ENCODE measurements at places on chromosomes 2 and 18.

DNA sequence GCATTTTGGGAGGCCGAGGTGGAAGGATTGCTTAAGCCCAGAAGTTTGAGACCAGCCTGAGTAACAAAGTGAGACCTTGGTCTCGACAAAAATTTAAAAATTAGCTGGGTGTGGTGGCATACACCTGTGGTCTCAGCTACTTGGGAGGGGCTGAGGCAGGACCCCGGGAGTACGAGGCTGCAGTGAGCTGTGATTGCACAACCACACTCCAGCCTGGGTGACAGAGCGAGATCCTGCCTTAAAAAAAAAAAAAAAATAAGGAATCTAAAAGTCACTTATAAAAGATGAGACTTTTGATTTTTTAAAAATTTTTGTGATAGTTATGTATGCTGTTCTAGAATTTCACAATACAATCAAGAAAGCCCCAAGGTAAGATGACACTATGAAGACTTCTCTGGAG, 33.1 kb downstream of the ID2 start:
- DNase-seq = no peak

DNA sequence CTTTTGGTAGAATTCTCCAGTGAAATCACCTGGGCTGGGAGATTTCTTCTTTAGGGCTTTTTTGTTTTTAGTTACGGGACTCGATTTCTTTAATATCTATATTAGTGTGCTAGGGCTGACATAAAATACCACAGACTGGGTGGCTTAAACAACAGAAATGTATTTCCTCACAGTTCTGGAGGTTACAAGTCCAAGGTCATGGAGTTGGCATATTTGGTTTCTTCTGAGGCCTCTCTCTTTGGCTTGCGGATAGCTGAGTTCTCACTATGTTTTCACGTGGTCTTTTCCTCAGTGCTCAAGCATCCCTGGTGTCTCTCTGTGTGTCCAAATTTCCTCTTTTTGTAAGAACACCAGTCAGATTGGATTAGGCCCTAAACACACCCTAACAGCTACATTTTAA, 208.5 kb upstream of the DTNA start:
- DNase-seq = no peak

DNA sequence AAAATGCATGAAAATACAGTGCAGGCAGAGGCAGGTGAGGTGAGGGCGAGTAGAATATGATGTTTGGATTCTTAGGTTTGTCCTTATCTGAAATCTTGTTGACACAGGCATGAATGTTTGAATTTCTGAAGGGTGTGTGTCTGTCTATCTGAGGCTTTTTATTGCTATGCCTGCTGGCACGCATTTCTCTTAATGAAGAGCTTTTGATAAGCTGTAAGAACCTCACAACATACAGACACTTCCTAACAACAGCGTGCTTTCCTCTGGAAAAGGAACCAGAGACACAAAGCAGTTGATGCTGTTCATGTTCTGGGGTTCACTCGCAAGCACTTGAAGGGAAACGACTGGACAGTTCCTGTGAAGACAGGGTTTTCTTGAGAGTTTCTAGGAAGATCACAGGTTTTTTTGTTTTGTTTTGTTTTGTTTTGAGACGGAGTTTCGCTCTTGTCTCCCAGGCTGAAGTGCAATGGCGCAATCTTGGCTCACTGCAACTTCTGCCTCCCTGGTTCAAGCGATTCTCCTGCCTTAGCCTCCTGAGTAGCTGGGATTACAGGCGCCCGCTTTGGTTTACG, 33.3 kb upstream of the CABLES1 start:
- DNase-seq = no peak

DNA sequence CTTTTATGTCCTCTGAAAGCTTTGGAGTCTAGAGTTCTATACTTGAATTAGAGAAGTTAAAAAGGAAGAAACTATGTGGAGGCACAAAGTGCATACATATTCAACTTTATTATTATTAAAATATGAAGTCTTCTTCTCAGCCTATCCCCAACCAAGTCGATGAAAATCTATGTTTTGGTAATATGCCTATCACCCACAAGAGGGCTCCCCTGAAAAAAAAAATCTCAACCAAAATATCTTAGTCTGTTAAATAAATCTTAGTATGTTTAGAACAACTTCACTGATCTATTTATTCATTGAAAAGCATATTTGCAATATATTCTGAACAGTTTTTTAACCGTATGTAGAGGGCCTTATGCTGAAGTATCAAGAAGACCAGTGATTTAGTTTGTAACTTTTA, 804.5 kb downstream of the TDRD15 start:
- DNase-seq = no peak

DNA sequence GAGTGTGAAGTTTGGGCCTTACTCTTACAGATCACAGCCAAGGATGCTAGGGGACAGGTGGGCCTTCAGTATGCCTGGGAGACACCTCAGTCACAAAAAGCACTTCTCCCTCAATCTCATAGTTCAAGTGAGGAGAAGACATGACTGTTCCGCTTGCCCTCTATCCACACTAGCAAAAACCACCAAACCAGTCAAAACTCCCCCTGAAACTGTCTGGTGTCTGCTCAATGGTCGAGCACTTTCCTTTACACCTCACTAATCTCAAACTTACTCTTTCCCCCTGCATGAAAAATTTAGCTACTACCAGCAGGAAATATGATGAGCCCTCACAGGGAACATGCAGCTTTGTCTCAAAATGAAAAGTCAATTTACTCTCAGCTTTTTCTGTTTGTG, 232.2 kb downstream of the TRIB2 start:
- DNase-seq = no peak

- no peak for DNase-seq
Measured at GRCh38 chr2:182064019-182064778, 78.5 kb downstream of the PPP1R1C start.

Measured in hematopoietic multipotent progenitor cell treated with erythropoietin and hydrocortisone succinate and interleukin-3 and kit ligand, for 4 days (in vitro differentiated cells).